Activated naive CD4-positive, alpha-beta T cell treated with anti-CD3 and anti-CD28 coated beads, Interleukin-2, amount 50 U/mL, for 16 hours (primary cell): ENCODE measurements at places on chromosomes 2 and 18.
A peak's percentile ranks its signal among the peaks of the same experiment; 100 is the strongest.

- peak; percentile 63 for DNase-seq
These were observed at the start of gene SPATS2L for GRCh38 chr2:200306196-200306930. TSS of gene SPATS2L (plus strand) at chr2:200306693. CDS start at chr2:200389245, 82,552 bp downstream.

GRCh38 chr18:75502286-75502685 lies 74.8 kb upstream of the SMIM21 start:
- DNase-seq: no peak

DNA sequence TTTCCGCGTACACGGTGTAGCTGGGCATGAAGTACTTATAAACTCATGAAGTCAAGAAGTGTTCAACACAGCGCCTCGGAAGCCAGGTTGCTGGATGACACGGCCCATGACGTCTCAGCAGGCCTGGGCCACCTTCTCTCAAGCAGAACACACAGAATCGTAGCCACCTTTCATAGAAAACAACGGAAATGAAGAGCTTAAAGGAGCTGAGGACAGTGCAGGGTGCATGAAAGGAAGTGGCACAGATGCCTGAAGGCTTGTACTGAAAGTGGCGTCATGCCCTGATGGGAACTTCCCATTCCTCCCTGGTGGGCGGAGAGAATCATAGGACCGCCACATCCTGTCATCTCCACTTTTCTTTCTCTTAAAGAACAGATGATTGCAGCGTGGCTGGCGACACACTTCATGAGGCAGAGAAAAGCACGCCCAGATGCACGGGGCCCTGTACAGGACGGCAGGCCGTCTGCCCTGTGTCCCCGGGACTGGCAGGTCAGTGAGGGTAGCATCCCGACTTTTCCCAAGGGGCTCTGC lies 31.1 kb downstream of the HDAC4 start:
- peak; percentile 78 for DNase-seq

DNA sequence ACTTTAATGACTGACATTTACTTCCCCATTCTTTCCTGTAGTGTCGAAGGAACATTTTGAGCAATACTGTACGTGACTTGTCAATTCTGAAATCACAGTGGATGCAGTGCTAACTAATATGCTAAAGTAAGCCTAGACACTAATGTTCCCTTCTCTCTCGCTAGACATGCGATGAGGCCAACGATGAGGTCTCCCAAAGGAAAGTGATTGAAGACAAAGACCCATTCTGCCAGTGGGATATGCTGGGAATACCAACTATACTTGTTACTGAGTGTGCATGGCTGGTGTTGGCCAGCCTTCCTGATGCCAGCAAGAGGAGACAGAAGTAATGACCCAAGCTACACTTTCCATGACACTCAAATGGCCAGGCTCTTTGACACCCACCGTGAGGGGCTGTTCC lies 2.5 kb upstream of the SERPINE2 start:
- no peak for DNase-seq

DNA sequence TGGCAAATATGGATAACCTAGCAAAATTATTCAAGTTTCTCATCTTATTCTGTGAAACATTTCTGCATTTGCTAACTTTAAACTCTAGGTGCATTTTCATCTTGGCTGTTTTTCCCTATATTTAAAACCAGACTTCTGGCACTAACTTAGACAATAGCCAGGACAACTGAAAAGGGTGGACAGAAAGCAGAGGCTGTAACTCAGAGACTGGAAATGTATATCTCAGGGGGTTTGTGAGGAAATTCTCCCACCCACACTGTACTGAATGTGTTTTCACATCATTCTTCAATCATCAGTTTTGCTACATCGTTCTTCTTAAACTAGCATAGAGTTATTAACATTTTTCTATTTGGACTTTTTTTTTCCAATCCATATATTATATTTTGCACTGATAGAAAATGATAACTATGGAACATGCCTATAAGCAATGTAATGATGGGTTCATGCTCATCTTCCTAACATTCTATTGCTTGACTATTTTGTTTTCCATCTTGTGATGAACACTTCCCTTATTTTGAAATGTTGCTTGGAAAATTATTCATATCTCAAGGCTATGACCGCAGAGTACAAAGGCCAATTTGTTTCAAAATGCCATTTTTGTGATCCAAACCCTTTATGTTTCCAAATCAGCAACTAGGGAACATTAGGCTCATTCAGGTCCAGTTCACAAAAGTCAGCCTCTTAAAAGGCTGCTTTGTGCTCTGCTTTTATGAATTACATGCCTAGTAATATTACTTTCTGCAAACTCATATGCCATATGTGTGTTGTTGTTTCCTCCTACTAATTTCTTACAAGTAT lies 125.8 kb upstream of the CDH19 start:
- no peak for DNase-seq

DNA sequence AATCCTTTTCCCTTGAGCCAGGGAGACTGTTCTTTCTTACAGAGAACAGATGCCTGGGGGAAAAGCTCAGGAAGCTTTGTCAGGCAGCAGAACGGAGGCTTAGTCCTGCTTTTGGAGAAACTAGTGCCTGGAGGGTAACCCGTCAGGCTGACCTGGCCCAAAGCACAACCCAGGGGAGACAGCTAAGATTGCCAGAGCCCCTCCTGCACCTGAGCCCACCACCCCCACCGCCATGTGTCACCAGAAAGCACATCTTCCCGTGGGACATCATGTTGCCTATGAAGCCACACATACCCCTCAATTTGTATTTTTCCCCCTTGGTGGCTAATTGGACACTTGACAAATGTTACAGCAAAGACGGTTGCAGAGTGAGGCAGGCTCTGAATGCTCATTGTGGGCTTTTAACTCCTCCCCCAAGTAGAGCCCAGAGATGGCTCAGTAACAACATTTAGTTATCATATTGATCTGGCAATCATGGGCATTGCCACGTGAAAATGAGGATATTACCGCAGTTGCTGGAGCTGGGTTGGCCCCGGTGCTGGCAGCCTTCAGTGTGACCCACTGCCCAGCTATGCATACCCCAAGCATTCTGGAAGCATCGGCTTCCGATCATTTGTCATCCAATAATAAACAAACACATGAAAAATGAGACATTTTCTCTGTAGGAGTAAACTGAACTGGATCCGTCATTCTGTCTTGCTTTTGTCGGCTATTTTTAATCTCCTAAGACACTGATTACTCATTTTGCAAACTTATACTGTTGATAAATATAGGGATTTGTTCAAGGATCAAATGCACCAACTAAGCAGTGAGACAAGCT lies 229.5 kb downstream of the ATAD2B start:
- DNase-seq: no peak

GRCh38 chr2:214529514-214529913 lies 118.7 kb downstream of the VWC2L start:
- no peak for DNase-seq

DNA sequence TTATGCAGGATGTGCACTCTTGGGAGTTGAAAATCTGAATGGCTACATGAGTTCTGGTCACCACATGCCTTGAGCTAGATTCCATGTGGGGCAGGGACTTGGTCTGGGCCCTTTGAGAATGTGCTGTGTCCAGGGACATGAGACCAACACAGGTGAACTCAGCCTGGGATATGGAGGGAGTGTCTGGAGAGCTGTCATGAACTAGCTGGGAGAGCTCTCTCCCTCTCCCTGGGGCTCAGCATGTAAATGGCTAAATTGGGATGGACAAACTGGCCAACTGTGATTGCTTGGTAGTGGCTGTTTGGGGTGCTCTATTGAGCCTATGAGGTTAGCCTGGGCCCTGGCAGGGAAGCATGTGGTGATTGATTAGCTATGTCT lies 105.1 kb upstream of the HS6ST1 start:
- DNase-seq: no peak

DNA sequence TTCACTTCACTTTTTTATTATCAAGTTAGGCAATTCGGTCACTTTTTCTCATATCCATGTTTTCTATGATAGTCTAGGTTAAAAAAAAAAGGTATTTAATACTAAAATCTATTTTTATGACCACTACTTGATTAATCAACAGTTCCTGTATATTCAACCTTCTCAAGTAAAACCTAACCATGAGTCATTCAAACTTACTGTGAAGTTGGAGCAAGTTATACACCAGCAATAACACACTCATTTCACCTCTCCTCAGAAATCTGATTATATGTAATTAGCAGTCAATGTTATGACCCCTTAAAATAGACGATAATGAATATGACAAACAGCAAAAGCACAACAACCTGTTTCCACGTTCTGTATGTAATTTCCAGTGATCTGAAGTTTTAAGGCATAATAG lies 35.0 kb upstream of the ADAM17 start:
- no peak for DNase-seq

GRCh38 chr18:54135216-54135615 lies 89.3 kb downstream of the MBD2 start:
- DNase-seq: no peak

GRCh38 chr2:229539628-229540027 lies 174.7 kb downstream of the DNER start:
- no peak for DNase-seq

GRCh38 chr2:148508878-148509287 lies 135.7 kb upstream of the EPC2 start:
- DNase-seq: no peak

- DNase-seq: no peak
These were observed 501.7 kb upstream of the TCF4 start for GRCh38 chr18:56089612-56090258.

- DNase-seq: no peak
These were observed 46.6 kb upstream of the TANC1 start for GRCh38 chr2:158921599-158922408.

- DNase-seq: no peak
These were observed 7.1 kb downstream of the DSG1 start for GRCh38 chr18:31325051-31325450.

- no peak for DNase-seq
These were observed 58.9 kb downstream of the MTX2 start for GRCh38 chr2:176328149-176328548.

- no peak for DNase-seq
These were observed 500.9 kb downstream of the RNF144A start for GRCh38 chr2:7417845-7418742.

GRCh38 chr2:79717364-79718007 lies 204.6 kb downstream of the CTNNA2 start:
- no peak for DNase-seq

- no peak for DNase-seq
These were observed 12.7 kb downstream of the TTC39C start for GRCh38 chr18:24027156-24027827.

GRCh38 chr2:177828557-177828956 lies 244.0 kb downstream of the PDE11A start:
- DNase-seq: no peak

GRCh38 chr2:155841442-155841841 lies 491.1 kb downstream of the NR4A2 start:
- DNase-seq: no peak

DNA sequence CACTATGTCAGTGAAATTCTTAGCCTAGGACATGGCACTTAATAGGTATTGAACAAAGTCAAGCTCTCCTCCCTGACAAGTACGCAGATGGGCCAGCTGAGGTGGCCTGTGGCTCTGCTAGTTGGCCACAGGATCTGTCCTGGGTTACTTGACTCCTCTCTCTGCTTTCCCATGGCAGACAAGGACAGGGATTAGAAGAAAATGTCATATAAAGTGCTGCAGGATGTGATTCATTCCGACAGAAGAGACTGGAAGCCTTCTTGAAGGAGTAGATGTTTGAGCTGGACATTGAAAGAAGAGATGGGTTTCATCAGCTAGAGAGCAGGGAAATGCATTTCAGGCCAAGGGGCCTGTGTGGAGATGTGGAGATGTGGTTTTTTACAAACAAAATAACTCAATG lies 46.7 kb downstream of the SMAD7 start:
- no peak for DNase-seq

DNA sequence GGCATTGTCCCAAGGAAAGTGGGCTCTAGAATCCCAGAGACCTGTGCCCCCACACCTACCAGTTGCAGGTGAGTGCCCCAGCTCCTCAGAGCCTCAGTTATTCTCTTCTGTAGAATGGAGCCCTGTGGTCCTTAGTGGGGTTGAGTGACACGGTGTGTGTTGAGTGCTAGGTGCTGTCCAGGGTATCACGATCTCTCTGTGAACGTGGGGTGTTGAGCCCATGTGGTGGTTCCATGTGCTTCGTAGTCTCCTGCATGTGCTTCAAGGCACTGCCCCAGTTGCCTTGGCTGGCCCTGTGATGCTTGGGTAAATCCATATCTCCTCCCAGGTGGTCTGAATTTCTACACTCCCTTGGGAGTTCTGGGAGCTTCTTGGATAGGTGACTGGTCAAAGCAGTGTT lies 54.9 kb downstream of the SH3RF3 start:
- no peak for DNase-seq
